Fibroblast of the conjunctiva (primary cell): ENCODE measurements at places on chromosomes 13 and 19.

DNA sequence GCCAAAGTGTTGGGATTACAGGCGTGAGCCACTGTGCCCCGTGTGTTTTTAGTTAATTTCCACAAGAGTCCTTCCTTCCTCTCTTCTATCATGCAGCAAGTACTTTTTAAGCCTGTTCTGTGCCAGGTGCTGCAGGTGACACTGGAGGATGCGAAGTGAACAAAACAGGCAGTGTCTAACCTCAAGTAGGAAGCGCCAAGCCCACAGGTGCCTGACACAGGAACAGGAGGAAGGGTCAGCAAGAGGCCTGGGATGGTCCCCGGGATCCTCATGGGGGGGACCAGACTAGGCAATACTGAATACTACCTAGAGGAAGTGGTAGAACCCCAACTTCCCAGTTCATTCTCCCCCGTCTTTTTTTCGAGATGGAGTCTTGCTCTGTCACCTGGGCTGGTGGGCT, 1.8 kb upstream of the CALR start:
- DNase-seq, result no peak

DNA sequence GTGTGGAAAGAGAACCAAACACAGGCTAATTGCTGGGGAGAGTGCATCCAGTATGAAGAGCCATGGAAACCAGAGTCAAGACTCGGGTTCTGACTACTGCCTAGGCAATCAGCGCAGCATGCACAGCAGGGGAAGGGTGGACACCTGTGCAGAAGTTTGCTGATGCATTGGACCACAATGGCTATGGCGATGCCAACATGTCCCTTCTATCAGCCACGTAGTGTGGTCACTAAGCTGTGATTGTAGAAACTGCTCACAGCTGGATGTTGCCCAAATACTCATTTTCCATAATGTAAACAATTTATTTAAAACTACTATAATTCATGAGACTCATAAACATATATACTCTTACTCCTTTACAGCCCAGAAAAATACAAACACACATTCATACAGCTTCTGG, 1718.2 kb downstream of the EFNB2 start:
- no peak for DNase-seq

- no peak for DNase-seq
These were observed 85.8 kb downstream of the SLC10A2 start for GRCh38 chr13:102980331-102980982.

GRCh38 chr19:41330481-41330880, 20.5 kb downstream of the CCDC97 start:
- DNase-seq, result no peak

GRCh38 chr19:13363954-13364353, 142.3 kb downstream of the CACNA1A start:
- no peak for DNase-seq

GRCh38 chr13:25876247-25876646, 175.6 kb downstream of the SHISA2 start:
- no peak for DNase-seq
